ENCODE measurements at places on chromosomes 1 and 21.

DNA sequence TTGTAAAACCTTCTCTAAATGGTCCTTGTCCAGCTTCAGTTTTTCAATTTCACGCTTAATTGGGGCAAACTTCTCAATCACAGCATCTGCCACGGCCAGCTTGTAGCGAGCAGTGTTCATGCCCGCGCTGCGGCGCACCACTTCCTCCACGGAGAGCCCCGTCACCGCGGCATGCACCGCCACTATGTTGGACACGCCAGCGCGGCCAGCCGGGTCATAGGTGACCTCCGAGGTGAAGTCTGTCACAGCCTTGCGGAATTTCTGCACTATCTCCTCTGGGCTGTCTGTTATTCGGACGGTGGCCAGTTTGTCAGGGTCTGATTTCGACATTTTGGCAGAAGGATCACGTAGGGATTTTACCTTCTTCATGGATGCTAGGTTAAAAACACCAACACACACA is 44.8 kb upstream of the TBX15 start:
- DNase-seq, result no peak

DNA sequence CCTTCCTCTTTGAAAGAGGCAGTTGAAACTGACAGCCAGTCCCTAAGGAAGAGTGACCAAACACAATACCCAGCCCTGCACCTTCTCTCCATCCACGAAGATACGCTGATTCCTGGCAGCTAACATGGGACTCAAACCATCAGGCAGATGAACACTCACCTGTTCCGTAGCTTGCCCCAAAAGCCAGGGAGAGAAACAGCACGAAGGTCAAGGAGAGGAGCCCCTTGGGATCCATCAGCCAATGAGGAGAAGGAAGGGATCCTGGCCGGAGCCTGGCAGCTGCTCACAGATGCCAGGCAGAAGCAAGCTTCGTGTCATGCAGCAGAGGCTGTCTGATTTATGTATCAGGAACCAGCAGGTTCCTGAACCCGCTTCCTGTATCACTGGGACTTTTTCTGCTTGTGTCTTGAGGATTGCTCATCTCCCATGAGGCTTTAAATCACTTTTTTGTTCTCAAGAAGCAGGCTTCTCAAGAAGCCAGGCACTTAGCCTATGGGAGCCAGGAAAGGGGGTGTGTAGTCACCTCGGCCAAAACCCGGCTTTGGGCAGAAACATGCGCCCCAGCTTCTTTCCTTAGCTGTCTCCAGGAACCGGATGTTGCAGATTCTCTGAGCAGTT is at the start of gene SLAMF1:
TSS of gene SLAMF1 (minus strand) at position 334 of the 618 bp plus-strand sequence. CDS start at position 235, 99 bp downstream.
- no peak for DNase-seq

DNA sequence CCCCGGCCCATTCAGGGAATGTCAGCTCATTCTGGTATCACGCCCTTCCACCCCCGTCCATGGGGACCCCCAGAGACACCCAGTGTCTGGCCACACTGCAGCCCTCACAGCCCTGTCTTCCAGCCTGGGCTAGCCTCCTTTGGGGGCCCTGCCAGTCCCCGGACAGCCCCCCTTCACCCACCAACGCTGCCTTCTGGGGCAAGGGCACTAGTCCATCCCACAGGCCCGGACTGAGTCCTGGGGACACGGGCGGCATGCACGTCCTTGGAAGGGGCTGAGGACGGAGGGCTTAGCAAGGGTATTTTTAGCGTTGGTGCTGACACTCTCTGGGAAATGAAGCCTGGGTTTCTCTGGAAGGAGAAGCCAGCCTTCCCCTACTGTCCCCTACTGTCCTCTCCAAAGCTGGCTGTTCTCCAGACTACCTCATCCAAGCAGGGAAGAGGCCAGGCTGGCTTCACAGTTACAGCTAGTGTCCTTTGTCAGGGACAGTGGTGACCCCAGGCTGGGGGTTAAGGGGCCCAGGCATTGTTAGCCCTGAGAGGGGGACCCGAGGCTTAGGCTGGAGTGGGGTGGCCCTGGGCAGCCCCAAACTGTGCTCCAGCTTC is 39.5 kb downstream of the COQ8A start:
- no peak for DNase-seq

DNA sequence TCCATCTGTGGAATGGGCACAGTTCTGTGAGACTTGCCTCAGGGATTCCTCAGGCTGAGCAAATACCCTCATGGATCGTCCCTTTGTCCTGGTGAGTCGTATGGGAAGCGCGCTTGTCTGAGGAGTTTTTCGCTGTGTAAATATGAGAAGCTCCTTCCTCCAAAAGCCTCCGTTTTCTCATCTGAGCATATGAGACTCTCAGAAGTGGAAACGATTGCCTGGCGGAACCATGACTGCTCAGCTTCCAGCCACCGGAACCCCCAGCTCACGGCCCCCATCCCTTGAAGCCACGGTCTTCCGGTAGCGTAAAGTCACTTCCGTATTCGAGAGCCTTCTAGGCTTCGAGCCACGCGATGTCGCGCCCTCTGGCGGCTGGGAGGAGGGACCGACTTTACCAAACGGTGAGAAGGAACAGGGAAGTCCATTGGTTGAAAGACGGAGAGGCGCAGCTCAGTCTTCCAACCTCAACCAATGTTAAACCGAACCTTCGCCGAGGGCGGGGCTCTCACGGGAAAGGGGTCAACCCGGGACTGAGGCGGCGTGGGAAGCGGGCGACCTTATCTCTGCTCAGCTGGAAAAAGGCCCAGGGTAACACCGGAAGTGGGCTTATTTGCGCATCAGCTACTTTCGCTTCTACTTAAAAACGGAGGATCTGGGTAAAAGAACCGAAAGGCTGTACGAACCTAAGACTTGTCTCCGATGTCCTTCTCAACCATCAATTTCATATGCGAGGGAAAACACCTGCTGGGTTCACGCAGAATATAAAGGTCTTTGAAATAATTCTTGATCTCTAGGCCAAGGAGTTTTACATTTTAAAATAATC is 46.3 kb downstream of the AZIN2 start:
- DNase-seq, result peak; percentile 91

DNA sequence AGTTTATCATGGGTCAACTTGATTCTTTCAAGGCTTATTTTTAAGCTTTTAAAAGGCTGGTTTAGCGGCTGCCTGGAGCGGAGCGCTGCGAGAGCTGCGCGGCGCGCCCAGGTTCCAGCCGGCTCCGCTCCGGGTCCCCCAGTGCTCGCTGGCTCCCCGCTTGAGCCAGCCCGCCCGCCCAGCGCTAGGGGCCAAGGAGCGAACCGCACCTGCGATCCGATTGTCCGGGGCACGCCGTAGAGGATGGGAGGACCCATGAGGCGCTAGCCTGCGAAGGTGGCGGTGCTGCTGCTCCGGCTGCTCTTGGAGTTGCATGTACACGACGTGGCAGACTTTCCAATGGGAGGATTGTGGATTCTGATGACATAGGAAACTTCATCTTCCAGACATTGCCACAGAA is 9.9 kb upstream of the CFHR4 start:
- DNase-seq, result no peak

DNA sequence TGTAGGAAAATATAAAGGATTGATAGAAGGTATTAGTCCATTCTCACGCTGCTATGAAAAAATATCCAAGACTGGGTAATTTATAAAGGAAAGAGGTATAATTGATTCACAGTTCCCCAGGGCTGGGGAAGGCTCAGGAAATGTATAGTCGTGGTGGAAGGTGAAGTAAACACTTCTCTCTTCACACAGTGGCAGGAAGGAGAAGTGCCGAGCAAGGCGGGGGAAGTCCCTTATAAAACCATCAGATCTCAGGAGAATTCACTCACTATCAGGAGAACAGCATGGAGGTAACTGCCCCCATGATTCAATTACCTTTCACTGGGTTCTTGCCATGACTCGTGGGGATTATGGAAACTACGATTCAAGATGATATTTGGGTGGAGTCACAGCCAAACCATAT is 1806.0 kb downstream of the MRPL39 start:
- DNase-seq, result no peak
